Dermis microvascular lymphatic vessel endothelial cell (primary cell): ENCODE measurements at places on chromosomes 2 and 18. TPM values are rescaled to one million over a fixed set of nuclear protein-coding genes. Genes with fewer than 3 reads are reported as not detected.
A peak's percentile ranks its signal among the peaks of the same experiment; 100 is the strongest.

DNA sequence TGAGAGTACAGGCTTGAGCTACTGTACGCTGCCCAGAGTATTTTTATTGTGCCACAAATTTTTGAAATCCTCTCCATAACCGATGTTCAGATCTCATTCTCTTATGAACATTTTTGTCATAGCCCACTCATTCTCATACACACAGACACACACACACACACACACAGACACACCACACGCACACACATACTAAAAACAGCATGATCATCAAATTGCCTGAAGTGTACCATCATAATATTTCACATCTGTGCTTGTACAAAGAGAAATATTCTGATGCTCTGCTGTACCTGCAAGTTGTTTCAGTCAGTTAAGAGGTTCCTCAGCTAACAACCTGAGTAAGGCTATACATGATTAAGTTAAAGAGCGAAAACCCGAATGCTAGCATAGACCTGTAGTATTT is 95.1 kb downstream of the LRRTM1 start:
- no peak for DNase-seq

DNA sequence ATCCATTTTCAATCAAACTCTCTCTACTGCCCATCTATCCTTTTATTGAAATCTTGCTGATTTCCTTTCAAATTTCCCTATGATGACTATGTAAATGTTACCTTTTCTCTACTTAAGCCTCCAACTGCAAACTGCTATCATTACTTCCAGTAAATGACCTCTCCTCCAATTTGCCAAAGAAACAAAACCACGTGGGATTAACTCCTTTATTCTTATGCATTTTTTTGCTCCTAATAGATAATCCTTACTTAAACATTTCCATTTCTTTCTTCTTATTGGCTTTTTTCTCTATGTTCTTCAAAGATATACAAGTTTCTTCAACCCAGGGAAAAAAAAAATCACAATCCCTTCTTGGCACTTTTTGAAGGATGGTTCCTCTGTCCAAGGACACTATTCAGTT is 61.2 kb downstream of the CCDC88A start:
- DNase-seq: no peak

ERBB4 gene
- total RNA-seq: under 0.01 TPM in 1 of 2 replicates, not detected in the other

MAP3K19 gene
- not detected in 2 replicates for total RNA-seq

- no peak for DNase-seq
These were observed 514.9 kb downstream of the SUCLG1 start for GRCh38 chr2:83944191-83944590.

CXCR1 gene
- not detected in 2 replicates for total RNA-seq

GRCh38 chr18:43772907-43773306 is 495.6 kb upstream of the SYT4 start:
- no peak for DNase-seq

- no peak for DNase-seq
These were observed 9.0 kb downstream of the SCN2A start for GRCh38 chr2:165248238-165248637.

DNA sequence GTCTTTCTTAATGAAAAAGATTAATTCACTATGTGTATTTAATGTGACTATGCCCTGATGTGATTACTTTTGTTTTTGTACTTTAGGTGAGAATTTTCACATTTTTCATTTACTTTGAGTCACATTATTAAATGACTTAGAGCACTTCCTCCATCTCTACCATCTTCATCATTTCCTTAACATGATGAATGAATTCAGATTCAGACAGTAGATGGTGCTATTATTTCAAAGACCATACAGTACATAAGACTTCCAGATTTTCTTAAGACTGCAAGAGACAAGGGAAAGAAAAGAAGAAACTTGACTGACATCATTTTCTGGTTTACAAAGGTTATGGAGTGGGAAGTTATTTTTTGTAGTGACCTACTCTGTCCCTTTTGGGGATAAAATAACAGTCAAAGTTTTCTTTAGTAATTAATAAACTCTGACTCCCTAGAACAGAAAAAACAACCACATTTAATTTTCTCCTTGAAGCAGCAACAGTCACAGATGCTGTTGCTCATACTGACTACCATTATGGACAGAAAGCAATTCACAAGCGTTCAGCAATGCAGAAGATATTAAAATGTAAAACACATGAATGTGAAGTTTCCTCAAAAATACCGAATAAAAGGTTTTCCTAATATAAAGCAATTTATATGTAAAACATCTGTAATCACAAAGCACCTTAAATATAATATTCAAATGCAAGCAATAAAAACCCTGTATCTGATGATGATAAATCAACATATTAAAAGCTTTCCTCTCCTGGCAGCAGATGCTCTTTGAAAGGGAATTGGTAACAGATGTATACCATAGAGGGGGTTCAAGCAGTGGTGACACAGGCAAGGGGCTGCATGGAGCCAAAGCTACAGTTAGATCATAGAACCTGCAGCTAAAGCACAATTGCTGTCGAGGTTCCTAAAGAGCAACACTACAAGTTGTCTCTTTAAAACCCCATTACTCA is 1010.9 kb upstream of the NXPH2 start:
- DNase-seq: no peak

GRCh38 chr2:10772201-10772867 is 40.3 kb downstream of the PDIA6 start:
- no peak for DNase-seq

- peak; percentile 3 for DNase-seq
These were observed 752 bp downstream of the MGAT4A start for GRCh38 chr2:98730053-98730706.

- DNase-seq: peak; percentile 44
These were observed 67.6 kb downstream of the LDAH start for GRCh38 chr2:20755132-20755800.

PLGLB2 gene
- total RNA-seq: 0.39 and 2.4 TPM in 2 replicates

DNA sequence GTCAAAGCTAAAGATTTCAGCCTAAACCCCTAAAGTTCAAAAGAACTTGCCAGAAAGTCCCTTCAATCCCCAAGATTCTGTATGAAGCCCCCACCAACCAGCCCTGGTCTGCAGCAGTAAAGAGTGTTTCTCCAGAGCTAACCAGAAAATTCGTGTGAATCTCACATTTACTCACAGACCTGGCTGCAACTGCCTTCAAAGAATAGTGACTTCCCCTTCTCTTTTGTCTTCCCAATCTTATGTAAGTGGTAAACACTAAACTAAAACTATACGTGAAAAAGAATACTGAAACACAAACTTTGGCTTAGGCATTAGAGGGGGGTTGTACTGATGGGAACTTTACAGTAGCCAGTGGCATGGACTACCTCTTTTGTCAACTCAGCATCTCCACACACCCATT is 50.6 kb upstream of the SETBP1 start:
- DNase-seq: no peak

AQP12A gene
- total RNA-seq: not detected in 2 replicates

GRCh38 chr2:64380853-64381527 is 73.0 kb upstream of the LGALSL start:
- no peak for DNase-seq

DNA sequence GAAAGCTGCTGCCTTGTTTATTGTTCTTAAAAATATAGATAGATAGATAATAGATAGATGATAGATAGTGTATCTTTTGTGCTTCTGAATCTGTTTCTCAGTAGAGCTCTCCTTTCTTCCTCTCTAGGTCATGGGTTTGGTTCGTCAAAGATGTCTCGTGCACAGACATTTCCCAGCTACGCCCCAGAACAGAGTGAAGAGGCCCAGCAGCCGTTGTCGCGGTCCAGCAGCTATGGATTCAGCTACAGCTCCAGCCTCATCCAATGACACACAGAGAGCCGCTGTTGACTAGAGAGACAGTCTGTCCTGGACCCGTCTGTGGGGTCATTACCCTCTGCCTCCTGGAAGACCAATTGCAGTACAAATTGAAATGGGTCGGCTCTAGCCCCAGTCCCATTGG is 106.6 kb downstream of the CD226 start:
- no peak for DNase-seq

DNA sequence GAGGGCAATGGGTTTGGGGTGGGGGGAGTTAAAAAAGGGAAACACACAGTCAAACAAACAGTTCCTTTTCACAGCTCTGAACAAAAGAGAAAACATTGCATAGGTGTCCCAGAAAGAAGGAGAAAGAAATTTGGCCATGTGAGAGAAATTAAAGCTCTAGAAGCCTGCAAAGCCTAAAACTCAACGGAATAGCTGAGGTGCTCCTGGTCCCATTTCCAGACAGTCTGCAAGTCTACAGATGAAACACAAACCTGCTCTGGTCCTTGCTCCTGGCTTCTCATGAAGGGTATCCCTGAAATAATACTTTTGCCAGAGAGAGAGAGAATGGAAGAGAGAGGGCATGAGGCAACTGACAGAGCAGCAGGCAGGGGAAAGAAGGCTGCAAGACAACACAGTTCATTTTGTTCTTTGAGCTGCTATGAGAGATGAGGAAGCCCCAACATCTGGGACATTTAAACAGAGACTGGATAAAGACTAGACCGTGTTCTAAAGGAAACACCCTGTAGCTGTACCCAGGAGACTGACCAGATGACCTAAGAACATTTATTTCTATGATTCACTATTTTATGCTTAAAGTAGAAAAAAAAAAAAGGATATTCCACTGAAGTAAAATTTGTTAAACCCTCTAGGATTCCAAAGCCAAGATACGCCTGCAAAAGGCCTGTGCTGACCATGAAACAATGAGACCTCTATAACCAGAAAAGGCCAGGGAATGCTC is 57.3 kb upstream of the CYP26B1 start:
- no peak for DNase-seq

DNA sequence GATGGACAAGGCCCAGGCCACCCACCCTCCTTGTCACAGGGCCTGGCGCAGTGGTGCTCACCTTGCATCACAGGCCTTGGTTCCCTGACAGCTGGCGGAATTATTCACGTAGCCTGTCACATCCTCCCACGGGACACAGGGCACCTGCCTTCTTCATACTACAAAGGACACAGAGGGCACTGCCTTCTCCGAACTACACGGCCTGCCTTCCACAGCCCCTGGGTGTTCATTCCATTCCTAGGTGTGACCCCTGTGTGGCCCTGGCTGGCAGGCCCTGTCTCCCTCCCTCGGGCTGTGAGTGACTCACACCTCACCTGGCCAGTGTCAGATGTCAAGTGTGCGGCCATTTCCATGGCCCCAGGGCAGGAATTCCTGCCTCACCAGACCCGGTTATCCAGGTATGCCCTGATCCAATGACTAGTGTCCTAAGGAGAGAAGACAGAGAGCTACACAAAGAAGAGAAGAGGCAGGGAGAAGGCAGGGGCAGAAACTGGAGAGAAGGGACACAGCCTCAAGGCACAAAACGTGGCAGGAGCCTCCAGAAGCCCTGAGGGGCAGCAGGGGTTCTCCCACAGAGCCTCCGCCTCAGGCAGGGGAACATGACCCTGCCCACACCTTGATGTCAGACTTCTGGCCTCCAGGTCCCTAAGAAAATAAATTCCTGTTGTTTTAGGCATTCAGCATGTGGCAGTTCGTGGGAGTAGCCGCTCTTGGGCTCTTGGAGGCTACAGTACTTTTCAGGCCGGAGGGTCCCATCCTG is 43.4 kb downstream of the MBP start:
- DNase-seq: no peak
